ENCODE measurements at places on chromosomes 5 and 9. TPM values are rescaled to one million over a fixed set of nuclear protein-coding genes. Genes with fewer than 3 reads are reported as not detected.
A peak's percentile ranks its signal among the peaks of the same experiment; 100 is the strongest.

DNA sequence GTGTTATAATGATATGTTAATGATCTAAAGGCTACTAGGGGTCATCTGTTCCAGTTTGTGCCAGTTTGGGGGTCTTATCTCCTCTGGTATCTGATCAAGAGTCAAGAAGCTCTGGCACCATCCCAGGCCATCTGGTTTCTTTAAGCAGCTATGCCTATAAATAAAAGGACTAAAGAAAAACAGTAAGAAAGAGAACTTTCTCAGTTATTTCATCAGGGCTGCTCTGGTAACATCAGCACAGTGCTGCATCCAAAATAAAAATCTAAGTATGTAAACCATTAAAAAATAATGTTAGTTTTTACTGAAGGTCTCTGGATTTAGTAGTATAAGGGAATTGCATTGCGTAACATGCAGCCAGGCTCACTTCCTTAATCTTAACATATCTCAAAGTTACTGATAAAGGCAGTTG, 185.0 kb downstream of the NR2F1-AS1 start:
- no peak for DNase-seq

Gene GPR21
- not detected for total RNA-seq

DNA sequence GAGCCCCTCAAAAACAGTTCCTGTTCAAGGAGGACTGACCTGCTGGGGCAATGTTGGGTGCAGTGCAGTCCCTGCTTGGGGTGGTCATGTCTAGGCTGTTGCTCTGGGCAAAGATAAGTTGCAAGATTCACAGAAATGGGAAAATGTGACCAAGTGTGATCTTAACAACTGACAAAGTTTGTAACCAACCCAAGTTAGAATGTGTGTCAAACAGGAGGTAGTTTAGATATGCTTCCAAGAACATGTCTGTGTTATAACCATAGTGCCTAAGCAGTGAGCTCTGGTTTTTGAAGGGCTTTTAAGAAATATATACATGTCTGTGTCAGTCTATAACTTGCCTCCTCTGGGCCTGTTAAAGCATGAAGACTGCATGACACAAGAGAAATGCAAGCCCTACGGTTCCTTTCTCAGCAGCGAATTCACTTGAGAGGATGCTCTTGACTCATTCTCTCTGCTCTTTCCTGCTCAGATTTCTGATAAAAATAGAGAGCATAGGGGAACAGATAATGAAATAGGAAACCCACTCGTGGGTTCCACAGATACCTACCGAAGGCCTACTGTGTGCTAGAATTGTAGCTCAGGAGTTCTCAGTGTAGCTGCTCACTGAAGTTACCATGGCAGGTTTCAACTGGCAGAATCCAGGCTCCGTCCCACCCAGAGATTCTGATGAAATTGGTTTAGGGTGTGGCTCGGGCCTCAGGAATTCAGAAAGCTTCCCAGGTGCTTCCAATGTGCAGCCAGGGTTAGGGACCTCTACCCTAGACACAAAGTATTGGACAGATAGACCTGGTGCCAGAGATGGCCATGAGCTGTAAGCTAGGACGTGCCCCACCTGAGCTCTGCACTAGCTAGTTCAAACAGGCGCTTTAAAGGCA, 52.4 kb downstream of the ARHGEF37 start:
- no peak for DNase-seq

Gene PCDHB2
- 0.13 TPM for total RNA-seq

- DNase-seq, result no peak
These were observed 45.4 kb upstream of the LIFR start for GRCh38 chr5:38601863-38602298.

DNA sequence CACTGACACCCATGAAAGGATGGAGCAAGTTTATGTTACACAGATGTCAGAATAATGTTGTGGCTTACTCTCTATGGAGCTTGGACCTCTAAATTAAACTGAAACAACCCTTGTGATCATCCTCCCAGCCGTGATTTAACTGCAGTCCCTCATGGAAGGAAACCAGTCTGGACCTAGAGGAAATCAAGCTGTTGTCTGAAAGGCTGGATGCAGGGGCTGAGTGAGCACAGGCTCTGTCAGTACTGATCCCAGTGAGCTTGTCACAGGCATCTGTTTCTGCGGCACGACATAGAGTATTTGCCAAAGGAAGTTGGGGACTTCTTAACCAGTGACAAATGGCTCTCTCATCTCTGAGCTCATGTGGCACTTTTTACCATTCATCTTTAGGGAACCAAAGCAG, 282.9 kb upstream of the MAP3K1 start:
- no peak for DNase-seq

Gene DRD1
- not detected for total RNA-seq

DNA sequence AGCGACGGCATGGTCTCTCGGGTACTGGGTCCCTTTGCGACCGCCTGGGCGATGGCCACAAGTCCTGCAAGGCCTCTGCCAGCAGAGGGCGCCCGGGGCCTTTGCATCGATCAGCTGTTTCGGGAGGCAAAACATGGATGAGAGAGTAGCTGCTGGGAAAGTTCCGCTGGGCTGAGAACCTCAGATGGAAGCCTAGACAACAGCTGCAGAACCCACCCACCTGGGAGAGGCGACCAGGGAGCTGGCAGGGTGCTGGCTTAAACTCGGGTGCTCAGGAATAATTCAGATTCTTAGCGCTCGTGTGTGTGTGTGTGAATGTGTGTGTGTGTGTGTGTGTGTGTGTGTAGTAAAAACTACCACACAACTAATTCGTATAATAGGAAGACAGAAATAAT, 50.0 kb downstream of the TRIM32 start:
- peak; percentile 89 for DNase-seq

Gene AMBP
- 4.4 TPM for total RNA-seq

DNA sequence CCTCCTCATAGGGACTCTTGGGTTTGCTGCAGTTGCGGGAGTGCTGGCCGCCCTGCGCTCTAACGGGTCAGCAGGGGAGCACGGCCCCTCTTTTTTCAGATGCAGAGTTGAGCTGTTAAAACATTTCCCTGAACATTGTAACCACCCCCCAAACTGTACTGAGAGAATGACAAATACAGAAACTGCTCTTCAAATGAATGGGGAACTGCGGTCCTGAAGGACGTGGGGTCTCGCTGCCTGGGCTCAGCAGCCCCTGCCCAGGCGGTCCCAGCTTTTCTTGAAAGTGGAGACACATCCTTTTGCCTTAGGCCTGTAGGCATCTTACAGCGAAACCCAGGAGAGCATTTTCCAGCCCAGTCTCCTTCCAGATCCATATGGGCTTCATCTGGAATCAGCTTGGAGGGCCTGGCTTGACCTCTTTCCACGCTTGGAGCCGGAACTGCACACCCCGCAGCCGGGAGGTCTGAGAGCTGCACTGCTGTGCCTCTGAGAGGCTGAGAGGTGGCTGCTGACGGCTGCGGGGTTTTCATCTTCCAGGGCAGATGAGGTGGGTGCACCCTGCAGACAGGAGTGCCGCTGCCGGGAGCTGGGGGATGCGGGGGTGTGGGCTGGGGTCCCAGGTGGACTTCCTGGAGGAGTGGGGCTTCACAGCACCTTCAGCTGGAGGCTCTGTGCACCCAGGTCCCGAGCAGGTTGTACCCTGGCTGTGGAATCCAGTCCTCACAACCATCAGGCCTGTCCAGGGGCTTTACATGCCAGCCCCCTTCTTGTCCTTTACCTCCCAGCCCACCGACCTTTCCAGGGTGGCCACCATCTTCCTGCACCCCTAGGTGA, 1.2 kb upstream of the AGPAT2 start:
- DNase-seq, result no peak

- DNase-seq, result no peak
These were observed 293.1 kb downstream of the PSAT1 start for GRCh38 chr9:78590068-78590467.

DNA sequence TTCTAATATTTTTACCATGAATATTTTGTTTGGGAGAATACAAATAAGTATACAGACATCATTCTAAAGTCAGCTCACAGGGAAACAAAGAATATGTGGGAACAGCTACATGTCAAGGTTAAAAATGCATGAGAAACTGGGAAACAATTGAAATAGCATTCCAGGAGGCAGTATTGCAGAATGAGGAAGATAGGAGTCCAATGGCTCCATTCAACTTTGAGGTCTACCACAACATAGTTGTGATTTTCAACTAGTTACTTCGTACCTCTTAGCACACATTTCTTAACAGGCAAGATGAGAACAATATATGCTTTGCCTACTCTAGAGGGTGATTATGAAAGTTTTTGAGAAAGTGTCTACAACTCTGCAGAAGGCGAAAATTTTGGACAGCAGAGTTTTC, 35.2 kb upstream of the CAST start:
- no peak for DNase-seq

Gene PCDHA11
- not detected for total RNA-seq

DNA sequence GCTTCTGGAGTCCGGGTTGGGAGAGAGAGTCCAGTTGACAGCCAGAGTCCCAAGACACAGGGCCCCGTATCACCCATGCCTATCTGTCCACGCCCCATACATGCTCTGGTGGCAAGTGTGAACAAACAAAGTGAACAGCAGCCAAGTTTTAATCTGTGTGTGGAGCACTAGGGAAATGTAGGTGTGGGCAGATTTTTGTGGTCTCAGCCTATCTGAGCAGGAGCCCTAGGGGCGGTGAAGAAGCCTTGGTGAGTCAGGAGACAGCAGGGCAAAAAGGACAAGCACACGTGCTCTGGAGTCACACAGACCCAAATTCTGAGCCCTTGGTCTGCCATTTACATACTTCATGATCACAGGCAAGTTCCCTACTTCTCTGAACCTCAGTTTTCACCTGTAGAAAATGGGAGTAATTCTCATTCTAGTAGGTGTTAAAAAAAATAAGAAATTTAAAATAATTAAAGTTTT, 23.2 kb downstream of the EGR1 start:
- DNase-seq, result no peak

GRCh38 chr9:82456642-82457041, 468.1 kb downstream of the SPATA31D1 start:
- DNase-seq, result no peak

Gene FOXD4L5
- not detected for total RNA-seq

Gene SYK
- total RNA-seq, result 24.2 TPM

Gene LIFR
- total RNA-seq, result not detected

Gene SMIM33
- total RNA-seq, result not detected

Gene FAM153A
- total RNA-seq, result not detected

Gene PCDHA1
- not detected for total RNA-seq

Gene PAPPA
- total RNA-seq, result not detected

Gene PLPP7
- not detected for total RNA-seq

Gene PCDHGA6
- 0.48 TPM for total RNA-seq

GRCh38 chr5:10333154-10334006, 20.1 kb upstream of the MARCHF6 start:
- DNase-seq, result peak; percentile 34

Gene HAVCR2
- total RNA-seq, result not detected

Gene HMCN2
- total RNA-seq, result under 0.01 TPM

GRCh38 chr9:69806627-69807026, 14.0 kb upstream of the CFAP95 start:
- DNase-seq, result peak; percentile 59

Gene IRX2
- 23.1 TPM for total RNA-seq

Gene PIP5K1B
- total RNA-seq, result 1.2 TPM

GRCh38 chr5:7331131-7331530, 64.8 kb upstream of the ADCY2 start:
- no peak for DNase-seq

Gene PCDHB15
- total RNA-seq, result 0.05 TPM

- peak; percentile 89 for DNase-seq
These were observed 76.9 kb upstream of the HTR4 start for GRCh38 chr5:148730942-148731898.
